ENCODE measurements at places on chromosomes 7 and 10.

- H3K4me1 ChIP-seq: peaks cover 2% of the 10 kb centered on the region
- DNase-seq: no peak
- H3K36me3 ChIP-seq: no peaks in the 10 kb centered on the region
- no peak overlapping the region for H3K27ac ChIP-seq
- H3K27me3 ChIP-seq: no peaks in the 10 kb centered on the region
Measured at GRCh38 chr10:4190876-4191275, 405.9 kb upstream of the KLF6 start.

DNA sequence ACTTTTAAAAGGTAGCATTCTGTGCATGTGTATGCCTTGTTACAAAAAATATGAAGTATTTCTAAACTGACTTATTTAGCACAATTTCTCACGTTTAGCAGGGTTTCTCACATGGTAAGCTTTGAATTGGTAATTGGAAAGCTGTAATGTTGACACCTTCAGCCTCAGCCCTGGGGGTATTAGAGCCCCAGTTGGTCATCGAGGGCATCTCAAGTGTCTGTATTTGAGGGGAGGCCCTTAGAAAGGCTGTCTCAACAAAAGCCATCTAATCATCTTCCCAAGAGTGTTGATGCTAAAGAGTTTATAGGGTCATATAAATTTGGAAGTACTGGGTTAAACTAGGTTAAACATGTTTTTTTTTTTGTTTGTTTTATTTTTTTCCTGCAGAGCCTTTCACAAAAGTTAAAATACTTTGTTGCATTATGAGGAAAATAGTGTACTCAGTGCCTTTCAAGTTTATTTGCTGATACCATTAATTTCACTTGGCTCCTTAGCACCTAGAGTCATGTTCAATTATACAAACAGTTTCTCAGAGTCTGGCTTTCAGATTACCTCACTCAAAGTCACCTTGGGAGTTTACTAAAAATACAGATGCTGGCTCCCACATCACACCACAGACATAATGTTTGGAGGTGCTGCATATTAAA lies 134.0 kb downstream of the CD36 start:
- H3K4me1 ChIP-seq: peaks cover 2% of the 10 kb centered on the region
- no peak for DNase-seq
- H3K4me3 ChIP-seq: no peak overlapping the region
- no peak overlapping the region for H3K27ac ChIP-seq
- peaks cover 91% of the 10 kb centered on the region for H3K36me3 ChIP-seq
- no peaks in the 10 kb centered on the region for H3K27me3 ChIP-seq

DNA sequence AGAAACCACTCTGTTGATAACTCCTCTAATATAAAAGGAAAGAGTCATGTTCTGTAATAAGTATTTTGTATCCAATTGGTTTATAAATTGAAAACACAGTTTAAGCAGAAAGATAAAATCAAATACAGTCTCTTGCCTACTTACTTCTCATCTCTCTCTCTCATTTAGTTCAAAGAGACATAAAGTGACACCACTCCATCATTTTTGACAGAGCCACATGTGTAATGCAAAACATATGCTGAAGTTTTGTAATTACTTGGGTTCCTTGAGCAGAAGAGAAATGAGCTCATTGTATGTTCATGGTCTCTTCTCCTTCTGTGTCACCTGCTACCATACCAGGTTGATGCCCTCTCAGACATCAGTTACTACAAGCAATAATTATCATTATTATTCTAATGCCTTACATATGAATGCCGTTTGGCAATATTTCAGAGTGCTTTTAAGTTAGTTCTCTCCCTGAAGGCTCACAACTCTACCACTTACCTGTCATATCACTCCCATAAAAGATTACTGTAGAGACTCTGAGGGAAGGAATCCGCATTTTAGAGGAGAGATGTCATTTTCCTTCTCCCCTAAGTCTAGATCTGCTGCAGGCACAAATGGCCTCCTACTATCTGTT lies 59.9 kb upstream of the SKAP2 start:
- H3K36me3 ChIP-seq: no peaks in the 10 kb centered on the region
- H3K4me3 ChIP-seq: no peak overlapping the region
- DNase-seq: no peak
- no peaks in the 10 kb centered on the region for H3K27me3 ChIP-seq

- no peak overlapping the region for H3K27ac ChIP-seq
- no peak for DNase-seq
- no peaks in the 10 kb centered on the region for H3K27me3 ChIP-seq
- no peaks in the 10 kb centered on the region for H3K4me1 ChIP-seq
Measured at GRCh38 chr10:85916286-85916685, 450.3 kb downstream of the GRID1 start.

- H3K4me1 ChIP-seq: peaks cover 4% of the 10 kb centered on the region
- no peak overlapping the region for H3K27ac ChIP-seq
- peaks cover 28% of the 10 kb centered on the region for H3K27me3 ChIP-seq
- DNase-seq: no peak
Measured at GRCh38 chr10:11687779-11688447, 54.3 kb upstream of the ECHDC3 start.

DNA sequence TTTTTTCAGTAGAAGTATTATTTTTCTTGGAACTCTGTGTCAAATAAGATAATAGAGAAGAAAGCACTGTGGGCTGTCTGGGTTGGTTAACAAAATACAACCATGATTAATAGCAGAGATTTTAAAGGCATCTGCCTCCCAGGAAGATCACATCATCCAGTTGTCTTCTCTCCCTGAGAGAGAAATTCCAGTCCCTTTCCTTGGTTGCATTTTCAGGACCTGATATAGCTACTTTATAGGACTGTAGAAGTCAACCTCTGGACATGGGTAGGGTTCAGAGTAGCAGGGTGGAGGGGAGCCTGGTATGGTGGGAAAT lies 309.9 kb upstream of the IGFBP3 start:
- no peak overlapping the region for H3K4me3 ChIP-seq
- H3K4me1 ChIP-seq: peaks cover 2% of the 10 kb centered on the region
- no peaks in the 10 kb centered on the region for H3K36me3 ChIP-seq
- DNase-seq: no peak
- peaks cover 3% of the 10 kb centered on the region for H3K27me3 ChIP-seq

GRCh38 chr10:28774051-28774995 lies 97.0 kb downstream of the BAMBI start:
- no peak overlapping the region for H3K27ac ChIP-seq
- DNase-seq: no peak

- no peak for DNase-seq
- no peaks in the 10 kb centered on the region for H3K36me3 ChIP-seq
- no peaks in the 10 kb centered on the region for H3K4me1 ChIP-seq
Measured at GRCh38 chr10:78851647-78852046, 217.1 kb upstream of the ZMIZ1 start.

DNA sequence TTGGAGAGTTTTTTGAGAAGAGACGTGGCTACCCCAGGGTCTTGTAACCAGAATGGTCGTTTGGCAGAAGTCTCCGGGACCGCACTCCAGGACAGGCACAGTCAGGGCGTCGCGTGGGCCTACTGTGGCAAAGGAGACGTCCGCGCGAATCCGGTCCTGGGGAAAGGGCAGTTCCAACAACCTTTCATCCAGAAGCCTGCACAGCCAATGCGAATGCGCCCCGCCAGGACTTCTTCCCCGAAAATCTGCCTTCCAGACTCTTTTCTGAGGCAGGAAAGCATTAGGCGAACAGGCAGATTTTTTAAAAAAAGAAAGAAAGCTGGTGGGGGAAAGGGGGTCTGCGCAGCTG lies 2.0 kb downstream of the HPSE2 start:
- DNase-seq: no peak
- H3K36me3 ChIP-seq: no peaks in the 10 kb centered on the region
- peaks cover 75% of the 10 kb centered on the region for H3K27me3 ChIP-seq
- H3K4me3 ChIP-seq: no peak overlapping the region

DNA sequence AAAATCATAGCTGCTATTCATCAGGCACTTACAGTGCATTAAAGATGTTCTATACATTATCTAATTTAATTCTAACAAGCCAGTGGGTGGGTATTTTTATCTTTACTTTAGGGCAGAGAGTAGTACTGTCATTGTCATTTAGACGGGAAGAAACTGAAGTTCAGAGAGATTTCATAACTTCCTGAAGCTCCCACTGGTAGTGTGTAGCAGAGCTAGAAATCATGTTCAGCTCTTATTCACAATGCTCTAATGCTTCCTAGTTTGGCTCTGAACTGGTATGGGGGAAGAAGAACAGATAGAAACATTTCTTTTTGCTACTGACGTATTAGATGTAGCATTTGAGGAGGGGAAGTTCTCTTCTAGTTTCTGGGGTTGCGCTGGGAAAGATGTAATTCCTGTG lies 116.7 kb downstream of the CYP26A1 start:
- H3K4me1 ChIP-seq: no peaks in the 10 kb centered on the region
- no peak for DNase-seq
- no peak overlapping the region for H3K27ac ChIP-seq
- H3K36me3 ChIP-seq: no peaks in the 10 kb centered on the region
- H3K27me3 ChIP-seq: peaks cover 4% of the 10 kb centered on the region
- no peak overlapping the region for H3K4me3 ChIP-seq

GRCh38 chr10:73366381-73367298 lies 8.0 kb upstream of the CFAP70 start:
- no peaks in the 10 kb centered on the region for H3K4me1 ChIP-seq
- peaks cover 38% of the 10 kb centered on the region for H3K36me3 ChIP-seq
- no peak overlapping the region for H3K4me3 ChIP-seq
- H3K27me3 ChIP-seq: no peaks in the 10 kb centered on the region
- DNase-seq: no peak

- DNase-seq: no peak
- no peak overlapping the region for H3K4me3 ChIP-seq
- H3K4me1 ChIP-seq: peaks cover 3% of the 10 kb centered on the region
- no peak overlapping the region for H3K27ac ChIP-seq
- no peaks in the 10 kb centered on the region for H3K36me3 ChIP-seq
- H3K27me3 ChIP-seq: peaks cover 19% of the 10 kb centered on the region
Measured at GRCh38 chr10:113230011-113230610, 280.1 kb downstream of the TCF7L2 start.

DNA sequence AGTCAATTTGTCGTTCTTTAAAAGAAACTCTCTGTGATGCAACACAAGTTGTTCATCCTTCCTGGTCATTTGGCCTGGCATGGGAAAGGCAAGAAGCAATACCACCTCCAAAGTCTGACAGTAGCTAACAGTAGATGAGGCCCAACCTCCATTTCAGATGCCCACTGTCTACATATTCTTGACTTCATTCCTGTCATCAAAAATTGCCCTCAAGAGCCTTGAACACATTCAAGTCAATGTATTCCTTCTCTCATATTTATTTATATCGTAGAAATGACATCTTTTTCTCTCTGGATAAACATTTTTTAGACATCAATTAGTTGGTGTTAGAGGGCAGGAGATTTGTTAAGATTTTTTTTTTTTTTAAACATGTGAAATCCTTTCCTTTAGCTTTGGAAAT lies 33.7 kb downstream of the ABLIM1 start:
- no peaks in the 10 kb centered on the region for H3K36me3 ChIP-seq
- no peak for DNase-seq

DNA sequence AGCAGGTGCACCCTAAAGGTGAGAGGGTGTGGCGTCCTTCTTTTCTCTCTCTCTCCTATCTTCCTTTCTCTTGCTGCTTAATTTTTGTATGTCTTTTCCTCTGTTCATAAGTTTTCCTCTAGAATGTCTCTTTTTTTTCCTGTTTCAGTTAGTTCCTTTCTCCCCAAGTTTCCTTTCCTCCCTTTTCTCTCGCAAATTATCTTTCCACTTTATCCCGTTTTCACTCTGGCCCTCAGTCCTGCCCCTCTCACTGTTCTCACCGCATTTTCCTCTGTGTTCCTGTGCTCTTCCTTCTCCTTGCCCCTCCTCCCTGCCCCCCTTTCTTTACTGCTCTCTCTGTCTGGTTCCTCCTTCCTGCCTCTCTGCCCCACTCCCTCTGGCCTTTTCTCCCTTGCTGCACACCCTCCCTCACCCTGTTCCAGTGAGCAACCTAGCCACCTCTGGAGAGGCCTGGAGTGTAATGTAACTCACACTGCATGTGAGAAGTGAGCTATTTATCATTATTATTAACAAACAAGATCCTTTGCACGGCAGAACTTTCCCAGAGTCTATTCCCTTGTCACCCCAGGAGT lies 158.5 kb downstream of the C10orf105 start:
- no peak overlapping the region for H3K27ac ChIP-seq
- DNase-seq: no peak
- no peak overlapping the region for H3K4me3 ChIP-seq
- H3K4me1 ChIP-seq: no peaks in the 10 kb centered on the region

- no peaks in the 10 kb centered on the region for H3K36me3 ChIP-seq
- peaks cover 30% of the 10 kb centered on the region for H3K4me1 ChIP-seq
- H3K27ac ChIP-seq: peak overlapping the region; percentile 61
- DNase-seq: peak; percentile 56
- no peaks in the 10 kb centered on the region for H3K27me3 ChIP-seq
- H3K4me3 ChIP-seq: no peak overlapping the region
Measured at GRCh38 chr7:55127622-55128081, 108.8 kb downstream of the EGFR start.

GRCh38 chr10:101330631-101331225 lies 23.2 kb upstream of the BTRC start:
- no peaks in the 10 kb centered on the region for H3K4me1 ChIP-seq
- no peak overlapping the region for H3K4me3 ChIP-seq
- peaks cover 59% of the 10 kb centered on the region for H3K27me3 ChIP-seq
- no peak overlapping the region for H3K27ac ChIP-seq
- peak; percentile 8 for DNase-seq

- H3K36me3 ChIP-seq: peaks cover 9% of the 10 kb centered on the region
- H3K27ac ChIP-seq: no peak overlapping the region
- peaks cover 9% of the 10 kb centered on the region for H3K4me1 ChIP-seq
- DNase-seq: peak; percentile 11
- no peaks in the 10 kb centered on the region for H3K27me3 ChIP-seq
Measured at GRCh38 chr7:96233528-96234154, 88.3 kb downstream of the SLC25A13 start.

DNA sequence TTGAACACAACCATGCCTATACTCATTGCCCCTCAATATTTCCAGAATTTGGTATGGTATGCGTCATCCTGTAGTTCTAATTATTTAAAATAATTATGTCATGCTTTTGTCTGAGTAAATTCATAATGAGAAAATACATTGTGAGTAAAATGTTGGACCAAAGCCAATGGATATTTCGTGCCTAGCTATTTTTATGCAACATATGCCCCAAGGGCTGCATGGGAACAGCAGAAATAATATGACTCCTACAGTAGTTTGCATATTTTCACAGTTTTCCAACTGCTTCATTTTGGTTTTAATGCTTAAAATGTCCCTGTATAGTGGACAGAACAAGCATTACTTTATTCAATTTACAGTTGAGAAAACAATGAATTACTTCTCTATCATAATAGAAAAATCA lies 1115.6 kb upstream of the GHITM start:
- no peak overlapping the region for H3K27ac ChIP-seq
- no peaks in the 10 kb centered on the region for H3K4me1 ChIP-seq
- no peak overlapping the region for H3K4me3 ChIP-seq
- H3K27me3 ChIP-seq: no peaks in the 10 kb centered on the region

- H3K36me3 ChIP-seq: no peaks in the 10 kb centered on the region
- no peak overlapping the region for H3K27ac ChIP-seq
- no peak overlapping the region for H3K4me3 ChIP-seq
- DNase-seq: peak; percentile 76
- H3K4me1 ChIP-seq: peaks cover 3% of the 10 kb centered on the region
- no peaks in the 10 kb centered on the region for H3K27me3 ChIP-seq
Measured at GRCh38 chr10:88254091-88254490, 329.0 kb downstream of the RNLS start.

- H3K27me3 ChIP-seq: peaks cover 4% of the 10 kb centered on the region
- no peak for DNase-seq
- H3K4me3 ChIP-seq: no peak overlapping the region
- no peak overlapping the region for H3K27ac ChIP-seq
Measured at GRCh38 chr10:96208271-96208670, 63.1 kb downstream of the BLNK start.

- peaks cover 12% of the 10 kb centered on the region for H3K4me1 ChIP-seq
- H3K27me3 ChIP-seq: no peaks in the 10 kb centered on the region
- DNase-seq: no peak
- peaks cover 5% of the 10 kb centered on the region for H3K36me3 ChIP-seq
- H3K27ac ChIP-seq: no peak overlapping the region
Measured at GRCh38 chr10:133442191-133442966, 11.4 kb upstream of the SCART1 start.

Data from mesenchymal stem cell (in vitro differentiated cells and primary cell).